ENCODE measurements at places on chromosomes 2 and 18. TPM values are rescaled to one million over a fixed set of nuclear protein-coding genes. Genes with fewer than 3 reads are reported as not detected.

GRCh38 chr2:26649992-26650712 lies 9.0 kb upstream of the CIB4 start:
- DNase-seq: no peak

DNA sequence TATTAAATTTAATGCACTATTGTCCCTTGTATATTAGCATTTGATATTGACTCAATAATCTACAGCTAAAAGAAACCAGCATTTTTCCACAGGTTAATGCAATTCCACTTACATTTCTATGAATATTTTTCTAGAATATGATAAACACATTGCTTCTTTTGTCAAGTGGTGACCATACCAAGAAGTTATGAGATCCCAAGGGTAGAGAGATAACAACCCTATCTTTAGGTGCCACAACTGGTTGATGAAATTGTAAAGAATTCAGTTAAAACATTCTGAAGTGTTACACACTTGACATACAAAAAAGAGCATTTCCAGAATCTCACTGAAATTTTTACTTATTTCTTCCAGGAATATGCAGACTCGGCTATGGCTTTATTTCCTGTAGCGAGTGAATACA lies 56.0 kb downstream of the ABCG8 start:
- no peak for DNase-seq

DNA sequence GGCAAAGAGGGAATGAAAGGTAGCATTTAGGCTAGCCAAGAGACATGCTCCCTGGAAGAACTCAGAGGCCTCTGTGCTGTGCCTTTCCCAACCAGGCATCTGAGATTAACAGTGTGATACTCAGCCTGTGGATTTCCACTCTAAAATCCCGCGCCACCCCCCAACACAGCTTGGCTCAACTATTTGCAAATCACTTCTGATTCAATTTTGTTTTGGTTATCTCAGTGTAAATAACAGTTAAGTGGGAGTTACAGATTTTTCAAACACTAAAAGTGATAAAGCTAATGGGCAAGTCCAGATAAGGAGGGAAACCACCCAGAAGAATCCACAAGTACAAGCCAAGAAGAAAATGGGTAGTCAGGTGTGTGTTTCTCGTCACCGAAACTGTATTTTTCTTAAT lies 1.4 kb upstream of the NRP2 start:
- no peak for DNase-seq

GRCh38 chr2:42147641-42148274 lies 21.4 kb upstream of the EML4 start:
- DNase-seq: no peak

- no peak for DNase-seq
Measured at GRCh38 chr2:241632478-241633325, 4.3 kb downstream of the THAP4 start.

Gene CYBRD1
- total RNA-seq: 6.5 TPM

Gene ARHGAP15
- 1.3 TPM for total RNA-seq

Gene ACKR3
- 30.3 TPM for total RNA-seq

Gene GRHL1
- total RNA-seq: 3.0 TPM

Data from pancreas (tissue), 10 donors.